ENCODE measurements at places on chromosomes 6 and 20.

DNA sequence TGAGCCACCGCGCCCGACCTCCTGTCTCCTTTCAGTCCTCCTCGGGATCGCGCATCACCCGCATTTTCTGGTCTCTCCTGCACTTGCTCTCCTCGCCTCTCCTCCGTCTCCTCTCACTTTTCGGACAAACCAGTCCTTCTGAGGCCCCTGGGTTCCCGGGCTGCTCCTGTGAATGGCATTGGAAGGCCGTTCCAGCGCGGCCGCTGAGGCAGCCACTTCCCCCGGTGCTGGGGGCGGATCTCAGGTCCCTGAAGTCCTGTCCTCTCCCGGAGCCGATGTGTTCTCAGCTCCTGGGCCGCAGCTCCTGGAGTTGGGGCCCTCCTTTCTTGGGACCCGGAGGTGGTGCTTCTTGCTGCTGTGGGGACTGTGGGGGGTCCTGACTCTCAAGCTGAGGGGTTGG lies 803 bp downstream of the MICB start:
- DNase-seq = peak; percentile 6

DNA sequence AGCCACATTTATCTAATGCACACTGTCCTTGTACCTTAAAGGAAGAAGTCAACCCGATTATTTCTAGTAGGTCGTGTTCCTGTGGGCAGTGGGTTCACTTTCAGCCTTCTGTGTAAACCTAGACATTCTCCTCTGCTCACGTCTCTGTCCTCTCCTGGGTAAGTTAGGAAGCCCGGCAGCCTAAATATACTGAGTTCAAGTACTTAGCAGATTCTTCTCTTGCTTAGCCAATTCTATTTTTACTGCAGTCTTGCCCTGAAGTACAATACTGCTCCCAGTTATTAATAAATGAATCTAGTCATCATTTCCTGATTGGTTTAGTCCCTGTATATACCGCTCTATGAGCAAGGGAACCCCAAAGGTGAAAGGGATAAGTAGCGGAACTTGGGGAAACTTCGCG lies 14.6 kb upstream of the GPR63 start:
- no peak for DNase-seq

GRCh38 chr6:50843842-50844241 lies 25.2 kb downstream of the TFAP2B start:
- no peak for DNase-seq

DNA sequence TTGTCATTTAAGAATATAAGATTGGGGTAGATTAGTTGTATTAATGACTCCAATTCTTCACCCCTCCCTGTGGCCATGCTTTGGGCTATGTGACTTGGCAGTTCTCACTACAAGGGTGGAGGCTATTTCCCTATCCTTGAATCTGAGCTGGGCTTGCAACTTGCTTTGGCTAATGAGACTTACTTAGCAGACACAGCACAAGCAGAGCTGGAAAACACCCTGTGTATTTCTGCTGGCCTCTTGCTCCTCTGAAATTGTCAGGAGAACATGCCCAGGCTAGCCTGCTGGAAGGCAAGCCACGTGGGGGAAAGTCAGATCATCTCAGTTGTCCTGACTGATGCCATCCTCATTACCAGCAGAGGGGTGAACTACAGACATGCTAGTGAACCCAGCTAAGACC lies 126.5 kb upstream of the HDGFL1 start:
- DNase-seq = no peak

- DNase-seq = no peak
These were observed 44.1 kb downstream of the NEDD9 start for GRCh38 chr6:11188161-11188915.

- no peak for DNase-seq
These were observed 90.2 kb upstream of the CDH4 start for GRCh38 chr20:61161726-61162390.

- peak; percentile 65 for DNase-seq
These were observed 1.0 kb downstream of the IGF2R start for GRCh38 chr6:159969921-159970320.

GRCh38 chr6:15375638-15376290 lies 129.9 kb downstream of the JARID2 start:
- DNase-seq = no peak

GRCh38 chr6:4531406-4531805 lies 244.8 kb upstream of the CDYL start:
- DNase-seq = no peak

GRCh38 chr6:134097114-134097707 lies 44.8 kb upstream of the SLC2A12 start:
- peak; percentile 57 for DNase-seq

GRCh38 chr6:107736713-107737396 lies 87.3 kb downstream of the SCML4 start:
- DNase-seq = no peak

GRCh38 chr6:46935687-46936086 lies 13.9 kb upstream of the ADGRF5 start:
- no peak for DNase-seq

DNA sequence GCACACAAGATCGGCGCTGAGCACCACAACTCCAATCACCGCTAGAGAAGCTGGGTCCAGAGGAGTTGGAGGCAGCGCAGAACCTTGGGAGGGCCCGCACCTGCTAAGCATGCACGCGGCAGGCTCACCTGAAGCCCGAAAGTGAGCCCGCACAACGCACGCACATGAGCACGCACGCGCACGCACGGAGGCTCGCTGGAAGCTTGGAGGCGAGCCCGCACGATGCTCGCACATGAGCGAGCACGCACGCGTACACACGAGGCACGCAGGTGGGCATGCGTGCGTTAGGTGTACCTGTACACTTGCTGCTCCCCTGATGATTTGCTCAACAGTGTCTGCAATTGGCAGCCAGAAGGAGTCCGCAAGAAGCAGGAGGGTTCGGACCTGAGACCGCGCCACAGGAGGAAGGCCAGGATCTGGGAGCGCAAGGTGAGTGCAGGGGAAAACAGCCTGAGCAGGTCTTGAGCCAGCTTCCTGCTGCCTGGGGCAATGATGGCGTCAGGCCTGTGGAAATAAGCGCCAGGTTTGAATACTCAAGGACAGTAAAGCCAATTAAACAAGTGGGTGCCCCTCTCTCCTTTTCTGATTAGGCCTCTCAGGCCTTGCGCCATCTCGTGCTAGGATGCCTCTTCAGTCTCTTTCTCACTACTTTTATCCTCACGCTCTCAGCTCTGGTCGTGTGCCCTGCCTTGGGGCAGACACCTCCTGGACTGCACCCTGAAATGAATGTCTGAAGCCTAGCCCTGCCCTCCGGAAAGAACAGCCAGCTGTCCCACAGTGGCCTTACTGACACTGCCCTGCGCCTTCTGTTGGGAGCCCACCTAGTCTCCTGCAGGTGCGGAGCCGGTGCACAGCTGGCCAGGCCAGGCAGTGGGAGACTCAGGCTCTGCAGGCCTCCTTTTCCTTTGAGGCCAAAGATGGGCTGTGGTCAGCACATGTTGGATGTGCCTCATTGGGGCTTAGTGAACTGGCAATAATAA lies 340.4 kb downstream of the CDC5L start:
- DNase-seq = no peak

DNA sequence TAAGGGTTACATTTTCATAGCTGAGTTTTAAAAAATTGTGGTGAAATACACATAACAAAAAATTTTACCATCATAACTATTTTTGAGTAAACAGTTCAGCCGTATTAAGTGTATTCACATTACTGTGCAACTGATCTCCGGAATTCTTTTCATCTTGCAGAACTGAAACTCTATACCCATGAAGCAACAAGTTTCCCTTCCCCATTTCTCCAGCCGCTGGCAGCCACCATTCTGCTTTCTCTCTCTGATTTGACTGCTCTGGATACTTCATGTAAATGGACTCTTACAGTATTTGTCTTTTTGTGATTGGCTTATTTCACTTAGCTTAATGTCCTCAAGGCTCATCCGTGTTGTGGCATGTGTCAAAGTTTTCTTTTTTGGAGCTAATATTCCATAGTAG lies 341.6 kb downstream of the QKI start:
- no peak for DNase-seq

GRCh38 chr20:7366189-7366588 lies 574.1 kb downstream of the HAO1 start:
- DNase-seq = no peak

DNA sequence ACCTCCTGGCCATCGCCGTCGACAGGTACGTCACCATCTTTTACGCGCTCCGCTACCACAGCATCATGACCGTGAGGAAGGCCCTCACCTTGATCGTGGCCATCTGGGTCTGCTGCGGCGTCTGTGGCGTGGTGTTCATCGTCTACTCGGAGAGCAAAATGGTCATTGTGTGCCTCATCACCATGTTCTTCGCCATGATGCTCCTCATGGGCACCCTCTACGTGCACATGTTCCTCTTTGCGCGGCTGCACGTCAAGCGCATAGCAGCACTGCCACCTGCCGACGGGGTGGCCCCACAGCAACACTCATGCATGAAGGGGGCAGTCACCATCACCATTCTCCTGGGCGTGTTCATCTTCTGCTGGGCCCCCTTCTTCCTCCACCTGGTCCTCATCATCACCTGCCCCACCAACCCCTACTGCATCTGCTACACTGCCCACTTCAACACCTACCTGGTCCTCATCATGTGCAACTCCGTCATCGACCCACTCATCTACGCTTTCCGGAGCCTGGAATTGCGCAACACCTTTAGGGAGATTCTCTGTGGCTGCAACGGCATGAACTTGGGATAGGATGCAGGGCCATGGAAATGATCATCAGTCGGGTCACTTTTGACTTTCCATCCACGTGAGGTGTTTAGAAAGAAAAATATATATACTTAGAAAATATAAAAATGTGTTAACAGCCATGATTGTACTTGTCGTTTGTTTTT lies 868 bp downstream of the MC3R start:
- peak; percentile 3 for DNase-seq

- DNase-seq = no peak
These were observed 29.5 kb upstream of the FBXO9 start for GRCh38 chr6:53035549-53036213.

DNA sequence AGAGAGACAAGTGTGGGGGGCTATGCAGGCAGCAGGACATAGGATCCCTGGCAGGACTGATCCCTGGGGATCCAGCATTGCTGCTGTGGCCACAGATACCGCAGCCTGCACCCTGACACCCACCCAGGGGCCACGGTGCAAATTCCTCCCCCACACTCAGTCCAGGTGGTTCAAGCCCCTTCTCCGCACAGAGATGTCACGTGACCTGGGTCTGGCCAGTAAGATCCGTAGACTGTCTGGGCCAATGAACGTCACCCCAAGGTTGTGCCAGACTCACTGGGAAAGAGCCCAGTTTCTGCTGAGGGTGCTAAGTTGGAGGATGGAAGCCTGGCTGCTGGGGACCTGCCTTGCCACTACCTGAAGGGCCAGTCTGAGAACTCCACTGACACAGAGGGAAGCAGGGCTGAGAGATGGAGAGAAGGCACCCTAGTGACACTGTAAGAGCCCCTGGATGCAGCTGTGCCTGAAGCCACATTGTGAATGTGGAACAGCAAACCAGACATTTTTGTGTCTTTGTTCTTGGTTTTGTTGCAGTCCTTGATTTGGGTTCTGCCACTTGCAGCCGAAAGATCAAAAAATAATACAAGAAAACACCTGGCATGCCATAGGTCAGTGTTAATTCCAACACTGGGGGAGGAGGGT lies 228.6 kb downstream of the PREX1 start:
- no peak for DNase-seq

DNA sequence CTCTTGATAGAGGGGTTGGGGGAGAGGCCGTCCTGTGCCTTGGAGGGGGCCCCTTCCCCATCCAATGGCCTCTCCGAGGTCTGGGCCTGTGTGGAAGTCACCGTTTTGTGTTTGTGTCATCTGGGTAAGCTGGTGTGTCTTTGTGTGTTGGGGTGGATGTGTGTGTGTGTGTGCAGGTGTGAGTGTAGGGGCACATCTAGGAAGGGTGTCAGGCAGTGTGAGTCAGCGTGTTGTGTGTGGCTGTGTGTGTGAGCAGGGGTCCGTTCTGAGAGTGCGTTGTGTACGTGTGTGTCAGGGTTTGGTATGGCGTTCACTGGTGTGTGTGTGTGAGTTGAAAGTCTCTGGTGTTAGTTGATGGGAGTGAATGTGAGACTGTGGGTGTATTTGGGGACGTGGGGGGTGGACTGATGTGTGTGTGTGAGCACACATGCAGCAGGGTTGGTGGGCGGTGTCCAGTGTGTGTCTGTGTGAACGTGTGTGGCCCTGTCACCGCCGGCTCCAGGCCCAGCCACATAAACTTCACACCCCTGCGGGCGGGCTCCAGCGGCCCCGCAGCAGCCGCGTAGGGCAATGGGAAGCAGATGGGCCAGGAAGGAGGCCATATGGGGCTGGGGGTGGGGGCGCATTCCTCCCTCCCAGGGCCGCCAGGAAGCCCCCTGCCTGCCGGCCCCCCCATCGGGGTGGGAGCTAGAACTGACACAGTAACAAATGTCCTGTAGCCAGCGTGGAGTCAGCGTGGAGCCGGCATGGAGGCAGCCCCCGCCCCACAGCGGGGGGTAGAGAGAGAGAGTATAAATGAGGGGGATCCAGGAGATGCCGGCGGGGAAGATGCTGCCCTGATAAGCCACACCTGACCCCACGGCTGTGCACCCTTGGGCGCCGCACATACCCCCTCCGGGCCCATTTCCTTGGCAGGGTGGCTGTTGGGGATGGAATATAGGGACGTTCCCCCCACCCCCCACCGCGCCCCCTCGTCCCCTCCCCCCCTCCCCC lies 32.1 kb downstream of the SNAI1 start:
- no peak for DNase-seq

GRCh38 chr20:11895861-11896387 lies 21.8 kb upstream of the BTBD3 start:
- no peak for DNase-seq

- DNase-seq = no peak
These were observed 212.6 kb downstream of the PLCB1 start for GRCh38 chr20:8344631-8345030.

DNA sequence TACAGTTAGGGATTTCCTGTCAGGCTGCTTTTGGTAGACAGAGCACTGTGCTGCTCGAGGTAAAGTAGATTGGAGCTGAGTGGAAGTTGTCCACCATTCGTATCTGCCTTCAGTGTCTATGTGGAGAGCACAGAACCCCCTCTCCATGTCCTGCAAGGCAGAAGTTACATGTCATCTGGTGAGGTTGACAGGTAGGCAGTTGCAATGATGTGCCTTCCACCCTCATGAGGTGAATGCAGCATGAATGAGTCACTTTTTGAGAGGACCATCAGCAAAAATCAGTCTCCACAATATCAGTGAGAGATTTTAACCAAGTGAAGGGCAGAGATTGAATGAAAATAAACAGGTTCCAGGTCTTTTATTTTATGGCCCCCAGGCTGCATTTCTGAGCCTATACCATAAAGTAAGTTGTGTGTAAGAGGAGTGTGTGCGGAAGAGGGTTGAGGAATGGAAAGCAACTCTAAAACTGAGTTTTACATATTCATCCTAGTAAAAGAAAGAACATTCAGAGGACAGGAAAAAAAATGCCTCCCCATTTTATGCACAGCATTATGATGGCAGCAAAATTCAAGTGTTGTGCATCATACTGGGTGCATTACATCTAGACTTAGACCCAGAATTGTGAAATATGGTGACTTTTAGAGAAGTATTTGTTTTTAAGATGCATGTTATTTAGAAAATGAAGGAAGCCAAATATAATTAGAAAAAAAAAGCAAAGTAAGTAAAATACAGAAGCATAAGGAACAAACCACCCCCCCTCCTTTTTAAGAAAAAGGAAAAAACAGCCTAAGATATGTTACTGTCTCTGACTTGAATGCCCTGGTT lies 15.8 kb downstream of the TRAPPC3L start:
- no peak for DNase-seq

- no peak for DNase-seq
These were observed 754.4 kb upstream of the MARCKS start for GRCh38 chr6:113102761-113103160.

GRCh38 chr6:43724914-43725642 lies 37.5 kb upstream of the MRPS18A start:
- DNase-seq = peak; percentile 46

Measured in thyroid gland (tissue), 4 donors.